ENCODE measurements at places on chromosomes 12 and 14. TPM values are rescaled to one million over a fixed set of nuclear protein-coding genes. Genes with fewer than 3 reads are reported as not detected.

Gene ITPK1
- 16.9 TPM for total RNA-seq

Gene POTEM
- total RNA-seq, result not detected

Gene LGMN
- 87.1 TPM for total RNA-seq

Gene LTBR
- 71.0 TPM for total RNA-seq

Gene LTBP2
- total RNA-seq, result 156 TPM

Gene NANOG
- not detected for total RNA-seq

Gene GPRC5A
- total RNA-seq, result 18.6 TPM

Gene RIMBP2
- under 0.01 TPM for total RNA-seq

Gene BEST3
- under 0.01 TPM for total RNA-seq

Gene GSC
- total RNA-seq, result 0.85 TPM

Gene TMEM52B
- under 0.01 TPM for total RNA-seq

Gene NOVA1
- total RNA-seq, result 2.5 TPM

Gene TAS2R46
- total RNA-seq, result 2.8 TPM

Gene STRAP
- total RNA-seq, result 59.2 TPM

Gene CD163
- under 0.01 TPM for total RNA-seq

Gene CDKL1
- total RNA-seq, result 2.9 TPM

Gene SIX4
- 8.1 TPM for total RNA-seq

Gene TMTC1
- 18.8 TPM for total RNA-seq

Gene FLRT2
- 1.7 TPM for total RNA-seq

Gene FAR2
- 14.4 TPM for total RNA-seq

Gene JPH4
- total RNA-seq, result not detected

Gene GSG1
- 0.85 TPM for total RNA-seq

Gene KRT82
- not detected for total RNA-seq

Gene EML1
- 27.2 TPM for total RNA-seq

Gene KRT75
- total RNA-seq, result not detected

Gene TPH2
- not detected for total RNA-seq

Gene TNS2
- 34.7 TPM for total RNA-seq

Gene EP400
- total RNA-seq, result 6.8 TPM

Gene CYP27B1
- 0.19 TPM for total RNA-seq

Gene PLCZ1
- not detected for total RNA-seq

Gene NT5DC3
- total RNA-seq, result 10.9 TPM

Gene TAMALIN
- total RNA-seq, result 9.0 TPM

Gene GPR162
- 0.96 TPM for total RNA-seq

Gene DTX1
- under 0.01 TPM for total RNA-seq

Gene CLEC6A
- total RNA-seq, result not detected

Gene FAM90A1
- total RNA-seq, result 0.28 TPM

Gene ADAMTS20
- total RNA-seq, result not detected

Gene BCL2L14
- not detected for total RNA-seq

Gene ANG
- 10.1 TPM for total RNA-seq

Gene NRL
- total RNA-seq, result 0.56 TPM

Gene AKAP5
- total RNA-seq, result 0.58 TPM

Gene SLC25A21
- under 0.01 TPM for total RNA-seq

Gene KRT6C
- not detected for total RNA-seq

Gene PTGER2
- total RNA-seq, result 5.2 TPM

Gene MAP1LC3B2
- total RNA-seq, result 0.28 TPM

Gene NR4A1
- total RNA-seq, result 6.5 TPM

Gene CD27
- not detected for total RNA-seq

Gene CEP290
- total RNA-seq, result 32.1 TPM

Gene CBLN3
- total RNA-seq, result 1.5 TPM

Gene CFAP54
- 4.2 TPM for total RNA-seq

Gene GTF2A1
- 46.2 TPM for total RNA-seq

Gene TAS2R7
- not detected for total RNA-seq
